ENCODE measurements at places on chromosomes 16 and 17. TPM values are rescaled to one million over a fixed set of nuclear protein-coding genes. Genes with fewer than 3 reads are reported as not detected.

ASIC2 gene
- 1.9 TPM for total RNA-seq

CBFB gene
- 52.4 TPM for total RNA-seq

GPR139 gene
- total RNA-seq: not detected

MAP2K3 gene
- 123 TPM for total RNA-seq

All from A549 treated with Mapracorat at 1 μM for 4 hours (cell line).